ENCODE measurements at places on chromosomes 12 and 14.

DNA sequence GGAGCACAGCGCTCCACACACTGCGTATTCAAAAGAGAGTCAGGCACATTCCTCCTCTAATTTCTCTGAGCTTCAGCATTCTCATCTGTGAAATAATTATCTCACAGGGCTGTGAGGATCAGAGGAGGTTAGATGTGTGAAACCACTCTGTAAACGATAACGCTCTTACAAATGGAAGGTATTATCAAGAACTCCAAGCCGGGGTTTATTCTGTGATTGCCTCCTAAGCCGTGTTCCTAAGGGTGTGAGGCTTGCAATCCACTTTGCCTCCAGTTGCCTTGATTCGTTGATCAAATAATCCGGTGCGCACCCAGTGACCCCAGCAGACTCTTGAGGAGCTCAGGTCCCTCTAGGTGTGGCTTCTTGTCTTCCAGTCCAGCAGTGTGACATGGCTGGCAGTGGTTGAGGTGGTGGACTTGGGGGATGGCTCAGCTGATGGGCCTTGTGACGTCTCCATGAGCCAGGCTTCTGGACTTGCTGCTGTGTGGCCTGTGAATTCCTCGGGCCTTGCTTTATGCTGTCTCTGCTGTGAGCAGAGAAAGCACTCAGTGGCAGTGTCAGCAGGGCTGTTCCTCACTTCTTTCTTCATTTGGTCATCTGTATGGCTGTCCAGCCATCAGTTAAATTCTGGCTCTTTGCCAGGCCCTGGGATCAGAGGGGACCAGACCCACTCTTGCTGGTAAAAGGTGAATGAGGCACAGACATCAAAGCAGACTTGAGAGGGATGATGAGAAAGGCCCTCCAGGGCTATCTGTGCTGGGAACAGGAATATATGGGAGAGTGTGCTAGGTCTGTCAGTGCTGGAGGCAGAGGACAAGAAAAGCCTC, 71.0 kb downstream of the SLC25A47 start:
- DNase-seq, result no peak

DNA sequence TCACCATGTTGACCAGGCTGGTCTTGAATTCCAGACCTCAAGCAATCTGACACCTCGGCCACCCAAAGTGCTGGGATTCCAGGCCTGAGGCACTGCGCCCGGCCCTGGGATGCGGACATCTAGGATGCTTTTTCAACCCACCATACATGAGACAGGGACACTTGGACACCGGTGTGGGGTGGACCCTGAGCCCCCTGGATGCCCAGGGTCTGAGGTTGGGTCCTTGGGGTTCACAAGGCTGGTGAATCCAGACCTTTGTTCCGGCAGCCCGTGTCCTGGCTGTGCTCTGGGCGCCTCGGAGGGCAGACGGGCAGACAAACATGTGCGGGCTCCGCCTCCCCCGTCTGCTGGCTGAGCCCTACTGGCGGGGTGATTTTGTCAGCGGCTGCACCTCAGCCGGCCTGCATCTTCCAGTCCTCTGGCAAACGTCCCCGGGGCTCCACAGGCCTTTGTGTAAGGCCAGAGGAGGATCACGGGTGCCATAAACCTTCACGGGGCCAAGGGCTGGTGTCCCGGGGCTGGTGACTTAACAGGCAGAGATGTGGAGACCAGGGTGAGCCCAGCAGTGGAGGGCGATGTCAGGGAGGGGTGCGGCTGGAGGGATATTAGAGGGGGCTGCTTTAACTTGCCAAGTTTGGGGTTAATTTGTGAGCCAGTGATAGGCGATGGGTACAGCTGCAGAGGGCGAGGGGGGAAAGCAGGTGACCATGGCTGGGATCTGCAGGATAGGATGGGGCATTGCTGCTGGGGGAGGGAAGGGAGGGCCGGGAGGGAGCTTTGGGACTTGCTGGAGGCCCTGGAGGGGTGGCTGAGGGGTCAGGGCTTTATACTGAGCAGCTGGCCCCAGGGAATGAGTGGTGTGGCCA, 5.8 kb downstream of the ASPG start:
- DNase-seq, result no peak

- no peak for DNase-seq
These were observed 63.5 kb downstream of the ST8SIA1 start for GRCh38 chr12:22271023-22271422.

DNA sequence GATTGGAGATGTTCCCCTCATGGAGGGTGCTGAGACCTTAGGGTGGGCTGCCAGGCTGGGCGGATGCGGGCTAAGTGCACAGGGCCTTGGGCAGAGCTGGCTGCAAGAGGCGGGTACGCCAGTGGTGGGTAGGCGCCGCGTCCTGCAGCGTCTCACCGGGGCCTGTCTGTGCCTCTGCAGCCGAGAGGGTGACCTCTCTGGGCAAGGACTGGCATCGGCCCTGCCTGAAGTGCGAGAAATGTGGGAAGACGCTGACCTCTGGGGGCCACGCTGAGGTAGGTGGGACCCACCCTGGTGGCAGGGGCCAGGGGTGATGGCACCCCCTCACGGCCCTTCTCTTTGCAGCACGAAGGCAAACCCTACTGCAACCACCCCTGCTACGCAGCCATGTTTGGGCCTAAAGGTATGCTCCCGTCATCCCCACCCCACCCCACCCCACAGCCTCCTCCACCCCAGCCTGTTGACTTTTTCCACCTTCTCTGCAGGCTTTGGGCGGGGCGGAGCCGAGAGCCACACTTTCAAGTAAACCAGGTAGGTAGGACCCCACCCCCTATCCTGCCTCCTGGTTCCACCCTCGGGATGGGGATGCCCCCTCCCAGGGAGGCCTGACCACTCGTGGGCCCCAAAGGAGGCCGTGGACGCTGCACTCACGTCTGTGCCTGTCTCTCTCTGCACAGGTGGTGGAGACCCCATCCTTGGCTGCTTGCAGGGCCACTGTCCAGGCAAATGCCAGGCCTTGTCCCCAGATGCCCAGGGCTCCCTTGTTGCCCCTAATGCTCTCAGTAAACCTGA, 1.5 kb downstream of the CRIP1 start:
- no peak for DNase-seq

DNA sequence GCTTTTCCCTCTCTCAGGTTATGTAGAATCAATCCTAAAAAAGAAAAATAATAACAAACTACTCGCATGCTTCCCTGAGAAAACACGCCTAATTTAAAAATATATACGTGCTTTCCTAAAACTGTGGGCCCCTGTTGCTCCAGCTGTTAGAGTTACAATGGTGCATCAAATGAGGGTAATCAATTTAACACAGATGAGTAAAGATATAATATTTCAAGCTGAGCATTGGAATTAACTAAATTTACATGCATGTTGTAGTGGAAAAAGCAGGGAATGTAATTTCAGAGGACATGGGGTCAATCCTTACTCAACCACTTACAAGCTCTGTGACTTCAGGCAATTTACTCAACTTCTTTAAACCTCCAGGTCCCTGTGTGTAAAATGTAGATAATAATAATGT, 22.4 kb upstream of the LGR5 start:
- DNase-seq, result no peak

- DNase-seq, result no peak
These were observed 83.5 kb downstream of the RIMBP2 start for GRCh38 chr12:130632642-130633041.

DNA sequence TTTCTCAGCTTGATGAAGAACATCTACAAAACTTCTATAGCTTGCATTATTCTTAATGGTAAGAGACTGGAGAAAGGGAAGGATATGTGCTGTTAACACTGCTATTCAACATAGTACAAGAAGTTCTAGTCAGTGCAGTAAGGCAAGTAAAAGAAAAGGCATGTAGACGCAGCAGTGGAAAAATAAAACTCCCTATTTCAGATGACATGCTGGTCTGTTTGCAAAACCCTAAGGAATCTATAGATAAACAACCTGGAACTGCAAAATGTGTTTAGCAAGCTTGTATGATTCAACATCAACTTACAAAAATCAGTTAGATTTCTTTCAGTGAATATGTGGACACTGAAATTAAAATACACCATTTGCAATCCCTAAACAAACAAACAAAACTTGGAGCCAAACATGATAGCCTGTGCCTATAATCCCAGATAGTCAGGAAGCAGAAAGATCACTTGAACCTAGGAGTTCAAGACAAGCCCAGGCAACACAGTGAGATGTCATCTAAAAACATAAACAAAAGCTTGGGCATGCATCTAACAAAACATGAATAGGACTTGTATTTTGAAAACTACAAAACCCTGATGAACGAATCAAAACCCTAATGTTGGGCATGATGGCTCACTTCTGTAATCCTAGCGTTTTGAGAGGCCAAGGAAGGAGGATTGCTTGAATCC, 293.6 kb upstream of the RGS6 start:
- no peak for DNase-seq

DNA sequence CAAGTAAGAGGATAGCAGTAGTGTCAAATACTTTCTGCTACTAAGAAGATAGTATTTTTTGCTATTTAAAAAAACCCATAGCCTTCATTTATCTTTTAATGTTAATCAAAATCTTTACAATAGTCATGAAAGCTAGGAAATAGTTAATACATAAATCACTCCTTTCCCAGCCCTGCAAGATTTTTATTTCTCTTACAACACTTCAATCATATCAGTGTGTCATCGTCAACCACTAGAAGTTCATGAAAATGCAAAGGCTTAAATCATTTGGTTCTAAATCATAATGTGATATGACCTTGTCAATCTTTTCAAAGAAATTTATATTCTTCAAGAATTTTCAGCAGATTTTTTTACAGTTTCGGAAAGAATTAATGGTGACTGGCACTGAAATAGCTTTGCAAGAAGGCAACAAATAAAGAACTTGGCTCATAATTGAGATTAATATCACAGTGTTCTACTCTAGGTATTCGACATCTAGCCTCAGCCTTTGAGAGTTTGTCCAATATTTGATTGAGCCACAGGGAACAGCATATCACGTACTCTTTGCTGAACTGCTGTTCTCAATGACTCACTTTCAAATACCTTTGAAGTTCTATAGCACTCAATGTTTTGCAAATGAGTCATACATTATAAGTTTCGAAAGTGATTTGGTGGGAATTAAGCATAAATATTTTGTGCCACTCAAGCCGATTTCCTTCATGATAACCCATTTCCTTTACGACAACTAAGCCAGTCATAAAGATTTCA, 384.0 kb upstream of the FOXG1 start:
- no peak for DNase-seq

- no peak for DNase-seq
These were observed 183.7 kb downstream of the VRK1 start for GRCh38 chr14:96980835-96981234.

DNA sequence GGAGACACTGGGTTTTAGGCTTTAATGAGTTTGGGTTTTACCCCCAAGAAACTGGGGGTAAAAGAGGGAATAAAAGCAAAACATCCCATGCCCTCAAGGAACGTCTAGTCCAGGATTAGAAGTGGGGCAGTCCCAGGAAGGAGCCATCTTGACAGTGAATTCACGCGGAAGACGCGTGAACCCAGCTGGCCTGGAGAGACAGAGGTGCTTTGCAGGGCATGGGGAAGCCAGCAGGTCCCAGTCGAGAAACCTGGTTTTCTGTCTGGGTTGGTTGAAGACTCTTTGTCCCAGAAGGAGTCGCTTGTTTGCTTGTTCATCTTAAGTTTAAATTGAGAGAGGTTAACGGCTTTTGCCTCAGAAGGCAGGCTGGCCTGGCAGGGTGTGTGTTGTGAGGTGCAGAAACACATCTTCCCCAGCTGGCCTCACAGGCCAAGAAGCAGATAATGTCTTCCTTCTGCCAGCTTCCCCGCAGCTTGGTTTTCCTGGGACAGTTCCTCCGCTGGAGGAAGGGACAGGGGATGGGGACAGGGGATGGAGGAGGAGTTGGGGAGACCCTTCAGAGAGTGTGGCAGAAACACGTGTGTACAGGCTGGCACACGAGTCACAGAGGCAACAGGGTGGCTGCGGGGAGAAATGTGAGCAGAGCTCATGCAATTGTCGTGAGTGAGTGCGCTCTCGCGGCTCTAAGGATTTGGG, 18.5 kb upstream of the CD9 start:
- DNase-seq, result no peak

DNA sequence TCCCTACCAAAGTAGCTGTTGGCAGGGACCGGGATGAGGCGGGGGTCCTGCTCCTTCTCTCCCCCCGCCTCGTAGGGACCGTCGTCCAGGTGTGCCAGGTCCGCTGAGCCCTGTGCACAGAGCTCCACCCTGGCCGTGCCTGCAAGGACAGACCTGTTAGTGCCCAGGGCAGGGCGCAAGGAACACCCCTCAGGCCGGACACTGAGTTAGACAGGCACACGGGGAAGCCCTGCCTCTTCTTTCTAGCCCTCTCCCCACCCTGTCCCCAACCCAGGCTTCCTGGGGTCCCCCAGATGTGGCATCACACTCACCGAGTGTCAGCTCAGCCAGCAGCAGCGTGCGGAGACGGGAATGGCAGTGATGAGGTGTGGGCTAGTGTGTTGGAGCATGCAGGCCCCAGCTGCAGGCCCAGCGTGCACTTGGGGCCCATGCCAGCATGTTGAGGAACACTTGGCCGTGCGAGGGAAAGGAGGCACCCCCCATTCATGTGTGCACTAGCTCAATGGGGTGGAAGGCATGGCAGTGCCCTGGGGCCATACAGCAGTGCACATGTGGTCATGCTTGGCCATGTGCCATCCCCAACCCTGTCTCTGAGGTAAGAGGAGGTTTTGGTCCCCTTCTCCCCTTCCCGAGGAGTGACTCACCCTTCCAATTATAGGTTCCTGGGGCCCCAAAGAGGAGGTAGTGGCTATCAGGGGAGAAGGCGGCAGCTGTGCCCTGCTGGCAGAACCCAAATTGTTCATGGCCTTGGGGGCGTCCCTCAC, 7.3 kb downstream of the ITGA7 start:
- no peak for DNase-seq

DNA sequence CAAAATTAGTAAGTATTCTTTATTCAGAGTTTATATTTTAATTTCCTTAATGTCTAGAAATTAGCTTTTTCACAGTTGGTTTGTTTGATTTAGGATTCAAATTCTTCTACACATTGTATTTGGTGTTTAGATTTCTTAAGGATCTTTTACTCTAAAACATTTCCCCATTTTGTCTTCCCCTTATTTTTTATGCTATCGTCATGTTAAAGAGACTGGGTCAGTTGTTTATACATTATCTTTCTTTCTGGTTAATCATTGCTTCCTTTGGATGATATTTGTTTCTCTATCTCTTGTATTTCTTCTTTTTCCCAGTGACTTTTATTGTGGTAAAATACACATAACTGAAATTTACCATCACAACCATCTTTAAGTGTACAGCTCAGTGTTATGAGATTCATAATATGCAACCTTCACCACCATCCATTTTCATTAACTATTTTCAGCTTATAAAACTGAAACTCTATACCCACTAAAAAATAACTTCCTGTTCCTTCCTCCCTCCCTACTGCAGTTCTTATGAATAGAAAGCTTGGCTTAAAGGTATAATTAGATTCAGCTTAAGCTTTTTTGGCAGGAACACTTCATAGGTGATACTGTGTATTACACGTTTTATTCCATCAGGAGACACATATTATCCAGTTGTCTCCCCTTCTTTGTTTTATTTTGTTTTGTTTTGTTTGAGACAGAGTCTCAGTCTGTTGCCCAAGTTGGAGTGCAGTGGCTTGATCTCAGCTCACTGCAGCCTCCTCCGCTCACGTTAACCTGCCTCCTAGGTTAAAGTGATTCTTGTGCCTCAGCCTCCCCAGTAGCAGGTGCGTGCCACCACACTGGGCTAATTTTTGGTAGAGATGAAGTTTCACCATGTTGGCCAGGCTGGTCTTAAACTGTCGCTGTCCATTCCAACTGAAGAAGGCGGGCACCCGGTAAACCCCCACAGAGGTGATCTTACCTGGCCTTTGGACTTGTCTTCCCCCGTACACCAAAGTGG, 45.0 kb downstream of the NOPCHAP1 start:
- no peak for DNase-seq

- no peak for DNase-seq
These were observed 128.0 kb downstream of the CCDC91 start for GRCh38 chr12:28318273-28318672.

Data from stimulated activated CD4-positive, alpha-beta T cell treated with anti-CD3 and anti-CD28 coated beads, TNF-alpha, amount 100 ng/mL, for 24 hours (primary cell).